OCI-LY7 (cell line): ENCODE measurements at places on chromosomes 1 and 21.

- no peak for DNase-seq
Measured at GRCh38 chr1:166884040-166884642, 8.1 kb upstream of the TADA1 start.

GRCh38 chr1:46030876-46031660 lies 101.4 kb downstream of the PIK3R3 start:
- DNase-seq = no peak

GRCh38 chr1:46492871-46493270 lies 3.2 kb downstream of the DMBX1 start:
- no peak for DNase-seq

DNA sequence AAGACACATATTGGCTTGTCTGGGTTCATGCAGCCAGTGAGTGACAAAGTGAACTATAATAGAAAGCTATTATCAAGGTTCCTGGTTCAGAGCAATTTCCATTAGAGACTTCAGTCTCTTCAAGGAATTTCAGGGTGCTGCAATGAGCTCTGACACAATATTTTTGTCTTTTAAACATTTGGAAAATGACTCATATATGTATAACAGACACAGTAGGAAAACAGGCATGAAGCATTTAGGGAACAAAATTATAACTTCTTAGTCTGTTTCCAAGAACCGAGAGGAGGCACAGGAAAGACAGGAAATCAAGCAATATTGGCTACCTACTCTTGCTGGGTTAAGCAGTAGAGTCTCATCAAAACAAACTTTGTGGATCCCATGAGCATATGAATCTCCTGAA lies 170.4 kb downstream of the PTPRC start:
- no peak for DNase-seq

GRCh38 chr1:248589334-248589733 lies 8.2 kb downstream of the OR2T10 start:
- DNase-seq = no peak

DNA sequence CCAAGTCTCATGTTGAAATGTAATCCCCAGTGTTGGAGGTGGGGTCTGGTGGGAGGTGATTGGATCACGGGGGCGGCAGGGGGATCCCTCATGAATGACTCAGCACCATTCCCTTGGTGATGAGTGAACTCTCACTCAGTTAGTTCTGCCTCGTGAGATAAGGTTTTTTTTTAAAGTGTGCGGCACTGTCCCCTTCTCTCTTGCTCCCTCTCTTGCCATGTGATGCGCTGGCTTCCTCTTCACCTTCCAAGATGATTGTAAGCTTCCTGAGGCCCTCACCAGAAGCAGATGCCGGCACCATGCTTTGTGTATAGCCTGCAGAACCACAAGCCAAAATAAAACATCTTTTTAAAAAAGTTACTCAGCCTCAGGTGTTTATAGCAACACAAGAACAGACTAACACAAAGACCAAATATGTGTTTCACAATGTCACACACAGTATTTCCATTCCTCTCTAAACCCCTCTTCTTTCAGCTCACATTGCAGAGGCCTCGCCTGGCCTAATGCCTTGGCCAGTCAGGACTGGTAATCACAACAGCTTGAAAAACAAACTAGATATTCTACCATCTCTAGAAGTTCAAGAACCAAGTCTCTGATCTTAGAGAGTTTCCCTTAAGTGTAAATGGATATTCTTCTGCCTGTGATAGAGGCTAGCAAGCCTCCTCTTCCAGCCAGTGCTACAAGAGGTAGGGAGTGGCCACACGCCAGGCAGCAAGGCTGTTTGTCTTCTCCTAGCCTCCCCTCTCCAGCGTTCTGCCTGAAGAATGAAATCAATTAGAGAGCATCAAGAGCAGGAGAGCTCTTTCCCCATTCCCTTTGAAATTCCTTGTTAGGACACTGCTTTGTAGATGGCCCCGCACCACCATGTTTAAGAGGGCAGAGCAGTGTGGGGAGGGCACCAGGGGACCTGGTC lies 19.6 kb upstream of the RAP1A start:
- no peak for DNase-seq

DNA sequence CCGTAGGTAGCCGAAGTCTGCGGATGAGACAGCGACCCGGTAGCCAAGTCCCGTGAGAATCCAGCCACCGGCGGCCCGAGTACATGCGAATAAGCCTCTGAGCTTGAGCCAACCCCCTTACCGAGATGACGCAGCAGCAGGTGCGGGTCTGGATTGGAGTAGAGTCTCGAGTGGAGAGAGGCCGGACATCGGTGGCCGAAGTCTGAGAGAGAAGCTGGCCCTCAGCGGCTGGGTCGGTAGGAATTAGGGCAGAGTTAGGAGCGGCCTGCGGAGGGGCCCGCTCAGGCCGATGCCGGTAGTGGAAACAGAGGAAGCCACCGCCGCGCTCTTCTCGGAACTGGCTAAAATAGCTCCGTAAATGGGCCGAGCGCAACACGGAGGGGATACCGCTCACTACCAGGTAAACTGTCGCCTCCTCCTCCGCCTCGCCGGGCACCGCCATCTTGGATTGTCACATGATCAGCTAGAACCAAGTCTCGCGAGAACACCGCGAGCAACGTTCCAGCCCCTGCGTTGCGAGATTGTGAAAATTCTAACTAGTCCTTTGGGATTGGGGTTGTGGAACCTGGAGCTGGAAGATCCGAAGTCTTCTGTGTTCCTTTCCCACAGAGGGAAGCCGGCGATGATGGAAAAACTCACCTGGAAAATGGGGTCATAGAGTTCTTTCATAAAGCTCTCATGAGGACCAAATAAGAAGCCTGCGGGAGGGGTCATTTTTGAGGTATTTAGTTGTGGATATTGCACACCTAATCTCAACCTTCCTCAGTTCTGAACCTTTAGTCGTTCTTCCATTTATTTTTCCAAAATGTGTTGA lies at the start of gene GPATCH3:
TSS of gene GPATCH3 (minus strand) at position 467 of the 814 bp plus-strand sequence. CDS start at position 442, 25 bp downstream.
- peak; percentile 95 for DNase-seq

- no peak for DNase-seq
Measured at GRCh38 chr21:33236766-33237165, 7.0 kb downstream of the IFNAR2 start.

GRCh38 chr1:92473781-92474495 lies 12.8 kb downstream of the GFI1 start:
- no peak for DNase-seq

- peak; percentile 62 for DNase-seq
Measured at GRCh38 chr1:113783254-113784103, 24.2 kb upstream of the PHTF1 start.

- no peak for DNase-seq
Measured at GRCh38 chr1:96445302-96445701, 276.3 kb upstream of the PTBP2 start.

DNA sequence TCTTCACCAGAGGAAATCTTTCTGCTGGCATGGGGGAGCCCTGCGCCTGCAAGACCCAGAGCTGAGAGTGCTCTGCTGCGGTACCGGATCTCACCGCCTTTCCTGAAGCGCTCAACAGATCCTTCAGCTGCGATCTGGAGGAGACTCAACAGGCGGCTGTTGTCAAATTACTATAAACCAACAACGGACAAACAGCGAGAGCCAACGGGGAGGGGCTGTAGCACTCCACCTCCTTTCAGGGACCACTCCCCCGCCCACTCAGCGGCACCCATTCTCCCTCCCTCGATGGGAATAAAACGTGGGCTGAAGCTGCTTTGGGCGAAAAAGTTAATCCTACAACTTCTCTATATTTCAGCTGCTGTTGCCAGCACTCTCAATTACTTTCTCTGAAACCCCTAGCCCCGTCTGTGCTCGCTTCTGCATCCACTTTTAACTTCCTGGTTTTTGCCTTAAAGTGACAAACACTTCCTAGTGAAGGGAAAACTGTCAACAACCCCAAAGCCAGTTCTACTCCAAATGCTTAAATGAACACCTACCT lies at the start of gene FMO5:
TSS of gene FMO5 (minus strand) at position 147 of the 538 bp plus-strand sequence. CDS start 310 bp downstream, outside the sequence.
- peak; percentile 66 for DNase-seq

DNA sequence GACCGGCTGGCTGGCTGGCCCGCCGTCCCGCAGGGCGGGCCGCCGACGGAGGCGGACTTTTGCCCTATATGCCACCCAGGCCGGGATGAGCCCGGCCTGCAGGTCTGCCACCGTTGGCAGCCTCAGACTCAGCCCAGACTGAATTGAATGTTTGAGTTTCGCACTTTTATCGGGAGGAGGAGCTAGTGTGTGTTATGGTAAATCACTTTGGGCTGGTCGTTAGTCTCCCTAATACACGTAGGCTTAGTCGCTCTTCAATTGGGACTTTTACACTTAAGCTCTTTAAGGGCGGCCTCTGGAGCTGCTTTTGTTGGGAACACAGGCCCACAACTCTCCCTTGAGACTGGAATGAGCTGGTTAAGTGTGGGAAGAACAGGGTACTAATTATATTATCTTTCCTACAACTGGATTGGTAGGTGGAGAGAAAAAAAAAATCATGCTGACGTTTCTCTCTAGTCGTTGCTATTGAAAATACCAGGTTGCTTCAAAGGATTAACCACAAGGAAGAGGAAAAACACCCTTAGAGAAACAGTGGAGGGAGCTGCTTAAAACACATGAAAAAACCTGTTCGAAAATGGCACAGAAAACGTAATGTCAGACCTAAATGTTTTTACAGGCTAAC lies 1.4 kb upstream of the IRF2BP2 start:
- DNase-seq = peak; percentile 84

- DNase-seq = no peak
Measured at GRCh38 chr1:240312872-240313271, 221.2 kb downstream of the FMN2 start.

GRCh38 chr1:226882631-226883409 lies 12.4 kb downstream of the PSEN2 start:
- DNase-seq = peak; percentile 72

GRCh38 chr1:169999331-169999741 lies 75.2 kb downstream of the KIFAP3 start:
- DNase-seq = no peak

- no peak for DNase-seq
Measured at GRCh38 chr1:169090900-169091311, 15.6 kb upstream of the ATP1B1 start.

- no peak for DNase-seq
Measured at GRCh38 chr1:51693419-51694155, 76.7 kb downstream of the OSBPL9 start.
